Activated CD8-positive, alpha-beta memory T cell treated with anti-CD3 and anti-CD28 coated beads for 1 hour (primary cell): ENCODE measurements at places on chromosomes 11 and 22.

GRCh38 chr11:63567044-63567840 is 4.1 kb upstream of the PLAAT2 start:
- DNase-seq, result no peak

DNA sequence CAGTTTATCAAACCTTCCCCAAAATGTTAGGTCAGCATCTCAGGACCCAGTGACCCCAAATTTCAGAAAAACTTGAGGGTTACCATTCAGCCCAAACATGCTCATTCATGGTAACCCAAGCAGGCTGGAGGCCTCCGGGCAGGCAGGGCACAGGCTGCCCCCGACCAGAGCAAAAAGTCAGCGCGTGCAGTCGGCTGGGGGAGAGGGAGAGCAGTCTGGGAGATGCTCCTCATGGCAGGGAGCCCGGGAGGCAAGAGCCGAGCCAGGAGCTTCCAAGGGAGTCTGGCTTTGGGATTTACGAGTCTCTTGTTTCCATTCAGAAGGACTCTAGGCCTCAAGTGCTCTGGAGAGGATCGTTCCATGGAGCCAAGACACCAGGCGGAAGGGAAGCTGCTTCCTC is 45.7 kb downstream of the RPUSD4 start:
- no peak for DNase-seq

DNA sequence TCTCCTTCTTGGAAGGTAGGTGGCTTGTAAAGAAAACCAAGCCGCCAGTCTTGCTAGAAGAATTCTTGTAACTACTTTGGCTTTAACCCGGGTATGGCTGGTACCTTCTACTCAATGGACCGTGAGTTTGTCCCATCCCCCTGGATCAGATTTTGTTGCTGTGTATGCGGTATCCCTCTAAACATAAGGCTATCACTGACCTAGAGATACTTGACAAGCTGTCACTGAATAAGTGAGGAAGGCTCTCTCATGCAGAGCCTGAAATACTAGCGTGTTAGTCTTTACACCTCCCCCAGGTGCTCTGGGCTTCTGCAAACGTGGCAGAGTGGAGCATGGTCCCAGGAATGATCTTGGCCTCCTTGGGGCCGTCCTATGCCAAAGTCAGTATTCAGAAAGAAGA is 34.5 kb downstream of the GLB1L2 start:
- DNase-seq, result no peak

GRCh38 chr11:66853242-66854229 is 3.3 kb upstream of the LRFN4 start:
- DNase-seq, result no peak

DNA sequence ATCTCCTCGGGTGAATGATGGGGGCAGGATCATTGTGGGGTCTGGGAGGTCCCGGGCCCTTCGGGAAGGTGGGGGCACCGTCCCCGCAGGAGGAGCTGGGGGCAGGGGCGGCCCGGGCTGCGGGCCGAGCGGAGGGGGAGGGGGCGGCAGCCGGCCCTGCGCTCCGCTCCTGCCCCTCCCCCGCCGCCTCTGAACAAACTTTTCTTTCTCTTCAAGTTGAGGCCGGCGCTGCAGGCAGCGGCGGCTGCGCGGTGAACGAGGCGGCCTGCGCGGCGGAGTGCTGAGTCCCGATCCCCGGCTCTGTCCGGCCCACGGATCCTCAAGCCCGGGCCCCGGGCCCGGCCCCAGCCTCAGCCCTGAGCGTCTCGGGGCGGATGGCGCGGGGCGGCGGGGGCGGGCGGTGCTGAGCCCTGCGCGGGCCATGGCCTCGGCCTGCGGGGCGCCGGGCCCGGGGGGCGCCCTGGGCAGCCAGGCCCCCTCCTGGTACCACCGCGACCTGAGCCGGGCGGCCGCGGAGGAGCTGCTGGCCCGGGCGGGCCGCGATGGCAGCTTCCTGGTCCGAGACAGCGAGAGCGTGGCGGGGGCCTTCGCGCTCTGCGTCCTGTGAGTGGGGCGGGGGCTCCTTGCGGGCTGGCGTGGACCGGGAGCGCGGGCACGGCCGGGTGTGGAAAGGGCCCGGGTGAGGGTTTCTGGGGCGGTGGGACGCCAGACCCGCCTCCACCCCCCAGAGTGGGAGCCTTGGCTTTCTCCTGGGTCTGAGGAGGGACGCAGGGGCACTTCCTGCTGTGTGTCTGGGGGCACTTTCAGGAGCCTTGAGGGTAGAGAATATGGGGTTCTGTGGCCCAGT is at the start of gene INPPL1:
Gene INPPL1, plus strand, starts transcription at position 204 of the 847 bp plus-strand sequence. Its CDS starts 218 bp downstream, at position 422.
- DNase-seq, result no peak

DNA sequence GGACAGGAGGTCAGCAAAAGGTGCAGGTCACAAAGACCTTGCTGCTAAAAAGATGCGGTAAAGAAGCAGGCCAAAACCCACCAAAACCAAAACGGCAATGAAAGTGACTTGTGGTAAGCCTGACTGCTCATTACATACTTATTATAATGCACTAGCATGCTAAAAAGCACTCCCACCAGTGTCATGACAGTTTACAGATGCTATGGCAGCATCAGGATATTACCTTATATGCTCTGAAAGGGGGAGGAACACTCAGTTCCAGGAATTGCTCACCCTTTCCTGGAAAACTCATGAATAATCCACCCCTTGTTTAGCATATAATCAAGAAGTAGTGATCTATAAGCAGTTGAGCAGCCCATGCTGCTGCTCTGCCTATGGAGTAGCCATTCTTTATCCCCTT is 45.2 kb upstream of the SLC5A12 start:
- no peak for DNase-seq

- no peak for DNase-seq
Measured at GRCh38 chr11:1232021-1232882, 9.4 kb downstream of the MUC5B start.

GRCh38 chr11:12793065-12793464 is 118.8 kb downstream of the TEAD1 start:
- DNase-seq, result no peak

DNA sequence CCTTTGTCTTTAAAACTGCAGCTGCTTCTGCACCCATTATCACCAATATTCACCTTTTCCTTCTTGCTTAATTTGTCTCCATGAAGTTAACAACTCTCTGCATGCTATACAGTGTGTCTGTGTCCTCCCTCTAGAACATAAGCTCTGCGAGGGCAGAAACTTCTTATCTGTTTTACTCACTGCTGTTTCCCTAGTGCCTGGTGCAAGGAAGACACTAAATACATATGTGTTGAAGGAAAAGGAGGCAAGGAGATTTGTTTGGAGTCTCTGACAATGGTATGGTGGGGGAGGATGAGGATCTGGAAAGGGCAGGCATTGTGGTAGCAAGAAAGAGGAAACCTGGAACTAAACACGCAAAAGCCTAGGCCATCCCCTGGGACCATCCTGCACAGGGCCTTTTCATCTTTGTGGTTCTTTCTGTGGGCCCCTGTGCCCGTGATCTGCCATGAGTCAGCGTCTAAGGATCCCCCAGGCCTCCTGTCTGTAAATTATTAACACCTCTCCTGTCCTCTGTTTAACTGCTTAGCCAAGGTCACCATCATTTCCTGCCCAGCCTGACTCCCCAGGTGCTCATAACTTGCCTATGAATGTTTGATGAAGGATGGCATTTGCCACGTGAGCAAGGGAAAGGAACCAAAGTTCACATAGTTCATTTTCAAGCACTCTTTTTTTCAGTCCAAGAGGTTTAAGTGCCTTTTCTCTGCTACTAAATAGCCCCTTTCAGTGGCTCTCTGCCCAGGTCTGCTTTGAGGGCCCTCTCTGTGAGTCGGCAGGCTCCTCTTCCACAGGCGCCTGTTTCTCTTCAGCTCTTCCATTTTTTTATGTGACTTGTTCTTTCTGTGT is 131.1 kb downstream of the RASSF10 start:
- DNase-seq, result no peak

DNA sequence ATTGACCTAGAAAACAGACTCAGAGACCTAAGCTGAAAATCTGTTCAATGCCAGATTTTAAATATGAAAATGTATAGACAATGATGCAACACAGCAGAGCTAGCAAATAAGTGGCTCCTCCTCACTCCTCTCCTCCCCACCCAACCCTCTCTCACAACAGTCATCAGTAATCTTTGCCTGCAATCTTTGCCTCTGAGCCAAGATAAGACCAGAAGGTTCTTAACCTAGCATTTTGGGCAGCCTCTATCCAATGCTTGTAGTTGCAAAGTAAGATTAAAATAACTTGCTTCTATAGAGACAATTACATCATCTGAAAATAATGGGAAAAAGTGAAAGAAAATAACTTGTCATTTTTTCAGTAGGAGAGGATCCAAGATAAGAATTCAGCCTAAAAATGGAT is 117.3 kb downstream of the PARVA start:
- DNase-seq, result no peak

DNA sequence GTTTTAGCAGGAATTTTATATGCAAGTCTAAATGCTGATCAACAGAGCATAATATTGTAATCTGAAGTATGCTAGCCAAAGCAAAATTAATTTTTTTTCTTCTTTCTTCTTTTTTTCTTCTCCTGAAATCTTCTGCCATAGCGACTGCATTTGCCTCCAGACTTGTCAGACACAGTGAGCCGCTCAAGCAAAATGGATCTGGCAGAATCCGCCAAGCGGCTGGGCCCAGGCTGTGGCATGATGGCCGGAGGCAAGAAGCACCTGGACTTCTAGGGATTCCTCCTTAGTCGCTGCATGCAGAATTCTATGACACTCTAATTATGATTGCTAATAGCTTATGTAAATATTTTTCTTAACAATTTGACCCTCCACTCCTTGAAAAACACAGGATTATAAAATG is 27.9 kb downstream of the PAX6 start:
- DNase-seq, result no peak

GRCh38 chr11:134466610-134467567 is 54.8 kb upstream of the B3GAT1 start:
- no peak for DNase-seq

DNA sequence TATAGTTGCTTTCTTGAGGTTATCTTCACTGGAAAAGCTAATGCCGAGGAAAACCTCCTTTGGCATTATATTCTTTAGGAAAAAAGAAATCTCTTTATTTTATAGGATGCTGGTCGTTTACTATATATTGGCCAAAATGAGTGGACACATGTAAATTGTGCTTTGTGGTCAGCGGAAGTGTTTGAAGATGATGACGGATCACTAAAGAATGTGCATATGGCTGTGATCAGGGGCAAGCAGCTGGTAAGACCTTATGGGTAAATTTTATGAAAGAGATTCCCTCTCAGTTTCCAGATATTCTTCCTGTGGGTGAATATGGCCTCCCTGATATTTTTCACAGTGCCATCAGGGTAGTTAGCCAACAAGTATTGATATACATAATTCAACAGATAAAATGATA is 29.4 kb upstream of the TTC36 start:
- DNase-seq, result no peak

DNA sequence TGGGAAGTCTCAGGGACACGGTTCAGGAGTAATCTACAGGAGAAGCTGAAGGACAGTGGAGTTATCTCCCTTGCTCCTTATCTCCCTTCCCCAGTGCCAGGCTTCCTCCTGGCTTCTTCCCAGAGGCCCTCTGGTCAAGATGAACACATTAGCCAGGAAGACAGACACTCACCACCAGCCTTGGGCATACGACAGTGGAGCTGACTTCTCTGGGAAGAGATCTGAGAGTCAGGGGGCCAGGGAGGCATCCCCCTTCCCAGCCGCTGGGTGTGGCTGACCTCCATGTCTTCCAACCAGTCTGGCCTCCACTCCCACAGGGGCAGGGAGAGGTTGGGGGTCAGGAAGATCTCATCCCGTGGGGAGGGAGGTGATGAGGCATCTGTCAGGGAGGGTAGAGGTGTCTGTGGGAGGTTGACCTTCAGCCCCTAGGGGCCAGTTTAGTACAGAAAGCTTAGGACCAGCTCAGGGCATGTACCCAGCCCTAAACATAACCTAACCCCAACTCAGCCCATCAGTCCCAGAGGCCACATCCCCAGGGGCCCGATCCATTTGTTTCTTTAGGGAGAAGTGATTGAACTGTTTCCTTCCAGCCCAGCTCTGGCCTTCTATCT is 12.7 kb downstream of the ROBO4 start:
- no peak for DNase-seq

GRCh38 chr11:101707477-101707876 is 123.7 kb upstream of the TRPC6 start:
- DNase-seq, result no peak

DNA sequence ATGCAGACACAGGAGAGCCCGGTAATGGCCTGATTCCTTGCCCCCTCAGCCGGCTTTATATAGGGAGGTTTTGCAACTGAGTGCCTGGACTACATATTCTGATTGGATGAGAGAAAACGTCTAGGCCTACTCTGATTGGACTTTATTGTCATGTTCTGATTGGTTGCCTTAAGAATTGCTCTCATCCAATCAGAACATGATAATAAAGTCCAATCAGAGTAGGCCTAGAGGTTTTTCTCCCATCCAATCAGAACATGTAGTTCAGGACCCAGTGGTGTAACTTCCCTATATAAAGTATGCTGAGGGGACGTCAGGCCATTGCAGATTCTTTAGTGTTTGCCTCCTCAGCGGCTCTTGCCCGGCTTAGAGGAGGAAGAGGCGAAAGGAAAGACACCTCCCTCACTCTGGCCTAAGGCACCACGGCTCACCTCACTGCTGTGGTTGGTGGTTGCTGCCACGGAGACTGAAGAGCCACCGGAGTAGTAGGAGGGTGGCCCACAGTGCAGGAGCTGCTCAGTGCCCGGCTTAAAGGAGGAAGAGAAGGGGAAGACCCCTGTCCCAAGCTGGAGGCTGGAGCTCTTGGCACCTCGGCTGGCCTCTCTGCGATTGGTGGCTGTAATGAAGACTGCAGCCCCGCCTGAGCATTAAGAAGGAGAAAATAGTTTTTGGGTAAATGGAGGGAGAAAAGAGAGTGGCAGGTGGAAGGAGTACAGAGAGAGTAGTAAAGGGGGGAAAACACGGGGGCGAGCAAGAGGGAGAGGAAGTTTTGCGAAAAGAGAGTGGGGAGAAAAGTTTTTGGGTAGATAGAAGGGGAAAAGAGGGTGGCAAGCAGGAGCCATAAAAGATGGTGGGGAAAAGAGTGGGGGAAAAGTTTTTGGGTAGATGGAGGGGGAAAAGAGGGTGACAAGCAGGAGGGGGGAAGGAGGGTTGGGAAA is 116.7 kb upstream of the SERPIND1 start:
- DNase-seq, result no peak

- DNase-seq, result no peak
Measured at GRCh38 chr11:44426119-44426518, 116.2 kb upstream of the ALX4 start.

DNA sequence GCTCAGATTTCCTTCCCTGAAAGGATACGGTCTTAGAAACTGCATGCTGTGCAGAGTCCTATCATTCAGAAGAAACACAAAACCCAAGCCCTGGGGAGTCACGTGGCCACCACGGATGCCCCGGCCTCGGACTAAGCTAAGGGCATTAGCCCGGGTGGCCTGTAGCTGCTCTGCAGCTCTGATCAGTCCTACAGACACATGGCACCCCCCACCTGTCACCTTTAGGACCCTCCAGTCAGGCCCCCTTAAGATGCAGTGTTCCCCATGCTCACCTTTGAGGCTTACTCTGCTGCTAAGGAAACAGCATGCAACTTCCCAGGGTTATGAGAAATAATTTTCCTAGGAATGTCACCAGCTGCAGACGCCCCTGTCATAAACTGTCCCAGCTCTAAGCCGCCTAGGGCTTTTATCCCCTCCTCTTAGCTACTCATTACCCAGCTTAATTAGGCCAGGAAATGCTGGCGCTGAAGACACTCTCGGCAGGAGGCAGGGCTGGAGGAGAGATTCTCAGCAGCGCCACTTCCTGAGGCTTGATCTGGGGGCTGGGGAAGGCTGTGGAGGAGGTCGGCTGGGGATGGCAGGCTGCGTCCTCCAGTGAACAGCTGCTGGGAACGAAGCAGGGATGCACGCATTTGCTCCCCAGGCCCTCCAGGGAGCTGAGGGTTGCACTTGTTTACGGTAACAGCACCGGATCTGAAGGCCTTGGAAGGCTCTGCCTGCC is 47.2 kb upstream of the ADA2 start:
- DNase-seq, result no peak
